Fibroblast of the aortic adventitia (primary cell): ENCODE measurements at places on chromosomes 6 and 20. TPM values are rescaled to one million over a fixed set of nuclear protein-coding genes. Genes with fewer than 3 reads are reported as not detected.
A peak's percentile ranks its signal among the peaks of the same experiment; 100 is the strongest.

MLN gene
- not detected in 2 replicates for total RNA-seq

KIF25 gene
- total RNA-seq: not detected in 2 replicates

SSTR4 gene
- not detected in 2 replicates for total RNA-seq

TUBB2A gene
- total RNA-seq: 5.0 and 45.5 TPM in 2 replicates

PPP1R3G gene
- 3.8 and 10.1 TPM in 2 replicates for total RNA-seq

PTCRA gene
- total RNA-seq: not detected in 2 replicates

GRCh38 chr6:69265090-69265489, 531.7 kb downstream of the LMBRD1 start:
- DNase-seq: no peak

DNA sequence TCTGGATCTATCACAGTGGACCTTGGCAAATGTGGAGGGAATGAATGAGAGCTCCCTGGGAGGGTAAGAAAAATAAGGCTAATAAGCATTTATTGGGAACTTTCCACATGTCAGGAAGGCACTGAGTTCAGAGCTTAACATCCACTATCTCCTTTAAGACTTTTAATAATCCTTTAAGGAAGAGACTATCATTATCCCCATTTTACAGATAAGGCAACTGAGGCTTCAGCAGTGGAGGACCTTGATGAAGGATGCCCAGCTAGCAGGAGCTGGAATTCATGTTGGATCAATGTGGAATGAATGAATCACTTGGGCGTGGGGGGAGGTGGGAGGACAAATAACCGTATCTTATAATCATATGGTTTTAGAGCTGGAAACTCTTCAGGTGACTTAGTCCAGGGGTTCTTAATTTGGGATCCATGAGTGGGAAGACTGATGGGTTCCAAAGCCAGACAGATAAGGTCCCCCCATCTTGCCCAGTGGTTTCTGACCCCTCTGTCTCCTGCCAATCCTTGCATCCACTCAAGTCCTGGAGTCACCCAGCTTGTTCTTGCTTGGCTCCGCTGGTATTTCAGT, 54.9 kb downstream of the CD40 start:
- no peak for DNase-seq

GRCh38 chr20:61559706-61560315, 307.8 kb downstream of the CDH4 start:
- no peak for DNase-seq

DNA sequence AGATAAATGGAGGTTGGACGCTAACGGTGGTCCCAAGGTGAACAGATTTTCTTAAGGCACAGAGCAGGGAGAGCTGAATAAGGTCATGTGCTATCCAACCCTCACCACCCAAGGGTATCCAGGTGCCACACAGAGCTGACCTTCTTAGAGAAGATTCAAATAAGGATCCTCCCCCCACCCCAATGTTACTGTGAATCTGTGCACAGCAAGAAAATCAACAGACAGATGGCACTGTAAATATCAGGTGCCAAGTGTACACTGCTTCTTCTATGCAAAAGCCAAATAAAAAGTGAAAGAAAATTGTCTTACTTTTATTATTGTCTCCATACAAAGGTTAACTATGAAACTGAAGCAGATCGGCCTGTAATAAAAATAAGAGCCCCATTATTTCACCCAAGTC, 96.9 kb downstream of the PAK5 start:
- DNase-seq: no peak

GRCh38 chr20:4192378-4193068, 177.2 kb upstream of the RNF24 start:
- DNase-seq: peak; percentile 21

DNA sequence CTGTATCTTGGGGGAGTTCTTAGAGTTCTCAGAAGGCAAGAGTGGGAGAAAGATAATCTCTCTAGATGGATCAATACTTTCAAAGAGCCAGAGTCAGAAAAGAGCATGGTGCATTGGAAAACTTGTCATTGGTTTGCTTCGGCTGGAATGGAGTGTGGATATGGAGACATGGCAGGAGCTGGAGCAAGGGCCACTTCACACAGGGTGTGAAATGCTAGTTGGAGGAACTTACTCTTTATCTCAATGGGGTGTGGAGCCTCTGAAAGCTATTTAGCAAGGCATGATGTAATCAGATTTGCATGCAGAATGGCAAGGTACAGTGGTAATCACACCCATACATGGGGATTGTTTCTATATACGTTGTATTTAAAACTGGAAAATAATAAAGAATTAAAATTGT, 31.5 kb upstream of the PAQR8 start:
- no peak for DNase-seq

DNA sequence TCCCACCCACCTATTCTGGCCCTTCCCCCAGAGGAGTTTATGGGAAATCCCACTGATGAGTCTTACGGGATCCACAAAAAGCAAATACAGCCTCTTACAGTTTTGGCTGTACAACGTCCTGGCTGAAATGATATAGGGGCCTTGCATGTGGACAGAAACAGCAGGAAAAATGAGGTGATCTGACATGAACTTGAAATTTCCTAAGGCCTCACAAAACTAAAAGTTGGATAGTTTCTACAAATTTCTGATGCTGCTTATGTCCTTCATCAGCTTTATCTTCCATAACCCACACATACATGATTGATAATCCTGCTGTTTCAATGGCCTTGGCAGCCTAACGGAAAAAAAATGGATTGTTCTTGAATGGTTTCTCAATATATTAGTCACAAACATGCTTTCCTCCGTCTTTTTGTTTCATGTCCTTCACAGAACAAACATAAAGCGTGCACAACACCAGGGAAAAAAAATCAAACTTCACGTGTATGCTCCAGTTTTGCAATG, 118.8 kb downstream of the BMP5 start:
- no peak for DNase-seq

GRCh38 chr6:12009876-12010634, 2.1 kb upstream of the HIVEP1 start:
- peak; percentile 82 for DNase-seq

- peak; percentile 25 for DNase-seq
Observed at GRCh38 chr6:13454286-13455221, 32.8 kb downstream of the GFOD1 start.

DNA sequence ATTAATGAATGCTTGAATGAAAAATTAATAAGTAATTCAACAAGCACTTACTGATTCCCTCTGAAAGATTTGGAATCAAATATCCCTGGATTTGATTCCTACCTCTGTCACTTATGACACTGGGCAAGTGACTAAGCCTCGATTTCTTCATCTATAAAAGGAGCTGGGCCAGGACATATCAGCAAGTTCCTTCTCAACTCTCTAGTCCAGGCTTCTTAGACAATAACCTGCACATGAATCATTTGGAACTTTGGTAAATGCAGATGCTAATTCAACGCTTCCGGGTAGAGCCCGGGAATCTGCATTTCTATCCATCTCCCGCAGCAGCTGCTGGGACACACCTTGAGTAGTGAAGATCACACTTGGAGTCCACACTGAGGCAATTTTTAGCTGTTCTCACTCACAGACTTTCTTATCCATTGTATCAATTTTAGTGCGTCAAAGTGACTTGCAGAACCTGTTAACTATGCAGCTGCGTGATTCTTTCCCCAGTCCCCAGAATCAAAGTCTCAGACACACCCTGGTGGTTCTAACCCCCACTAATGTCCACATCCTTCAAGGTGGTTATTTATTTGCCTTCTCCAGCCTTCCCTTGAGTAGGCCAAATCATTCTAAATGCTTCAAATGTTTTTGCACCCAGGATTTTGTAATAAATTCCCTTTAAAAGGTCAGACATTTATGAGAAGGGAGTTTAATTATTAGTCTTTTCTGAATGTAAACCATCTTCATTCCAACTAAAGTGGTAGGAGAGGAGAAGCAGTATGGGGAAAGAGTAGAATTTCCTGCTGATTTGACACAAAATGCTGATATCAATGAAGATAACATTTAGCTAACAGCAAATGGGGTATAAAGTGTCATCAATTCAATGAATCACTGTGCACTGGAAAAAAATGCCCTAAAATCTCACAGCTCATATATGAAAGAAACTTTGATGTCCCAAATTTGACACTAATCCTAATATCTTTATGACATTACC, 26.0 kb upstream of the CCND3 start:
- peak; percentile 46 for DNase-seq

DNA sequence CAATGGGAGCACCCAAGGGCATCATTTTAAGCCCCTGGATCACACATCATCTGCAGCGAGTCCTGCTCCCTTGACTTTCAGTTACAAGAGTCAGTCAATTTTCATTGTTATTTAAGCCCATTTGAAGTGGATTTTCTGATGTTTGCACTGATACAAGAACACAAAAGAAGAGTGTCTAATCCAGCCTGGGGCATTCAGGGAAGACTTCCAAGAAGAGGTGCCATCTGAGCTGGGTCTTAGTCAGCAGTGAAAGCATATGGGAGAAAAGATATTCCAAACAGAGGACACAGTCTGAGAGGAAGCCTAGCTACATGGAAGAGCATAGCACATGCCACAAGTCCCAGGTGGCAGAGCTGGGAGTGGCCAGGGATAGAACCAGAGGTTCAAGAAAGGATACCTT, 10.4 kb upstream of the FOXP4 start:
- DNase-seq: no peak

- DNase-seq: no peak
Observed at GRCh38 chr6:67112120-67112519, 1405.1 kb upstream of the EYS start.

DNA sequence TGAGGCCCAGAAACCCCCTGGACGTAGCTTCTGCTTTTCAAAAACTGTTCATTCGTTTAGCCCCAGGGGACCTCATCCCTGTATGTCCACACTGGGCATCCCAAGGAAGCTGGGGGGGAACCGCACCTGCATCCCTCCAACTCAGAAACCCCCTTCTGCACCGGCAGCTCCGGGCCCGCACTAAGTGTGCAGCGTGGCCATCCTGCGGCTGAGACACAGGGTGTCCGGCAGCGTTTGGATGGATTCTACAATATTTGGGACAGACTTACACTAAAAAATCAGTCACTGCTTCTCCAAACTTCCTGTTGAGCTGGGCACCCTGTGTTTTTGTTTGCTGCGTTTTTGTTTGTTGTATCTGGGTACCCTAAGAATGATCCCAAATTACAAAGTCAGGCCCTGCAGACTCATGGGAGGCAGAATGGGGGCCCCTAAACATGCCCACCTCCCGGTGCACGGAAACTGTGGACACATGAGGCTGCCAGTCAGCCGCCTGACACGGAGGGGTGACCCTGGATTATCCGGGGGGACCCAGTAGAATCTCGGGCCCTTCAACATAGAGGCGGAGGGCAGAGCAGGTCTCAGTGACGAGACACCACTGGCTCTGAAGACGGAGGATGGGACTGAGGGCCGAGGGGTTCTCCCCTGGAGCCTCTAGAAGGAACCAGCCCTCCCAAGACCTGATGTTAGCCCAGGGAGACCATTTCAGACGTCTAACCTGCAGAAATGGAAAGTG, 88.2 kb upstream of the BHLHE23 start:
- DNase-seq: no peak

DNA sequence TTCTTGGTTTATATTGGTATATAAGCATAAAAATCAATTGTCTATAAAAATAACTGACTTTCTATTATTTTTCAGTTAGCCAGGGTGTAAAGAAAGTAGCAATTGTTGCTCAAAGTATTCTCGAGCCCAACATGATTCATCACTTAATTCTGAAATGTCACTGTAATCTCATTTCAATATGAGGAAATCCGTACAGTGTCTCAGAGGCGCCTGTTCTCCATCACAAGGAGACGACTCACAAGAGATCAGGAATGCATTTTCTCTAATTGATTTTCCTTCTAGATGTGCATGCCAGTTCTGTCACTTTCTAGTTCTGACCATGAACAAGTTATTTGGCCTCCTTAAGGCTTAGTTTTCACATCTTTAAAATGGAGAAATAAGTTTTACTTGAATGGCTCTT, 753.1 kb downstream of the MAFB start:
- no peak for DNase-seq

- DNase-seq: no peak
Observed at GRCh38 chr6:91632308-91632707, 1045.4 kb upstream of the MAP3K7 start.

- no peak for DNase-seq
Observed at GRCh38 chr6:168849459-168849858, 404.2 kb downstream of the THBS2 start.

DNA sequence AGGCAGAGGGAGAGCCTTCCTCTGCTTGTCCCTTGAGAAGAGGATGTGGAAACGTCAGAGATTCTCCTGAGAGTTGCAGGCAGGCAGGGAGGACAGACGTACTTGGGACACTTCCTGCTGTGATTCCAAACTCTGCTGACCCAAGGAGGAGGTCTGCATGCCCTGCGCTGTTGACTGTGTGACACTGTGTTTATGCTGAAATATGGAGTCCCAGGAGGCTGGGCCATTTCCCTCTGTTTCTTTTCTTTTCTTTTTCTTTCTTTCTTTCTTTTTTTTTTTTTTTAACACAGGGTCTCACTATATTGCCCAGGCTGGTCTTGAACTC, 63.5 kb upstream of the BHLHE23 start:
- no peak for DNase-seq

DNA sequence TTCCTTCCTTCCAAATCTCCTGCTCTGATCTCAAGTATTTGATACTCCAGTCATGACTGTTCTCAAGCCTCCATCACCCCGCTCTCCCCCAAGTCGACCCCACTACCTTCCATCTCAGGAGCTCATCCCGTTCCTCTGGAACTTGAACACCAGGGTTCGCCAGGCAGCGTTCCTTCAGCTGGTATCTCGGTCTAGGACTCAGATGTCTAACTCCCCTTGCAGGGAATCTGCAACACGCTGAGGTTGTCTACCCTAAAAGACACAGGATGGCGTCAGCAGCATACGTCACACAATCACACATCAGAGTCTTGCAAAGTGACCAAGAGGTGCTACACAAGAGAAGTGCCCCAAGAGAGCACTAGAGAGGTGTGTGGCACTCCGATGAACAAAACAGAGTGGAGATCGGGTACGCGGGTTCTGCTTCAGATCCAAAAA, 706 bp downstream of the ZNF184 start:
- DNase-seq: peak; percentile 75

DNA sequence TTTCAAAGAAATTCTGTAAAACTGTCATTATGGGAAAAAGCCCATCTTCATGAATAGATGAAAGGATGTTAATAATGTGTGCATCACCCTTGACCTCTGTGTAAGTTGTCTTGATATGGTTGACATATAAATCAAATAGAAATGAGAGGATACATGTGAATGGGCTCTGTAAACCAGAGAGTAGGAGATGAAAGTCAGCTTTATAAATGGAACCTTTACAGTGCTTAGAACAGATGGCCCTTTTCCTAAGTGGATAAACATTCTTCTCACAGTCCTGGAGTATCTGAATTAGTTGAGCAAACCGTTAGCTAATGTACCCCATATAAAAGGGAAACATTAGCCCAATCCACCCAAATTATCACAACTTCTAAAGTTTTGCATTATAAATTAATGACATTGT, 57.5 kb downstream of the MYLK4 start:
- no peak for DNase-seq

GRCh38 chr6:84512391-84512790, 252.0 kb downstream of the TBX18 start:
- DNase-seq: peak; percentile 51

DNA sequence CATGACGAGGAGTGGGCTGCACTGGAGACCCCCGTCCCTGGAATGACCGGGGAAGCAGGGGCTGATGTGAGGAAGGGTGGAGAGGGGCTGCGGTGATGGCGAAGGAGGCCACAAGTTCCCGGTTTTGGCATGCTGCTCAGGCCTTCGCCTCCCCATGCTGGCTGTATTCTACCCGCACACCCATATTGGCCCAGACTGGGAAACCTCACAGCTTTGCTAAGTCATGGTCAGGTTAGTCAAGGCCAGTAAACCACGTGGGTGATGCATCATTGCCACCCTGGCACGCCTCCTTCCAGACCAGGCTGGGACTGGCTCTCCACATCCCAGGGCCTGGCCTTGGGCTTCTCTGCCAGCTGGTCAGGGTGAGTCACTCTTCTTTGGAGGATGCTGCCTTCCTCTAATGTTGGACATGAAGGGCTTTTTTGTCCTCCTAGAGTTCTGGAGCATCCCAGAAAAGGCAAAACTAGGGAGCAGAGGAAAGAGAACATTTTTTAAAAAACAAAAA, 53.8 kb downstream of the PCNA start:
- peak; percentile 98 for DNase-seq
